ENCODE measurements at places on chromosomes 2 and 18.

GRCh38 chr2:19529677-19530076 lies 171.3 kb upstream of the OSR1 start:
- no peak for DNase-seq

- DNase-seq, result no peak
These were observed 943.3 kb upstream of the FANCL start for GRCh38 chr2:59184276-59185020.

DNA sequence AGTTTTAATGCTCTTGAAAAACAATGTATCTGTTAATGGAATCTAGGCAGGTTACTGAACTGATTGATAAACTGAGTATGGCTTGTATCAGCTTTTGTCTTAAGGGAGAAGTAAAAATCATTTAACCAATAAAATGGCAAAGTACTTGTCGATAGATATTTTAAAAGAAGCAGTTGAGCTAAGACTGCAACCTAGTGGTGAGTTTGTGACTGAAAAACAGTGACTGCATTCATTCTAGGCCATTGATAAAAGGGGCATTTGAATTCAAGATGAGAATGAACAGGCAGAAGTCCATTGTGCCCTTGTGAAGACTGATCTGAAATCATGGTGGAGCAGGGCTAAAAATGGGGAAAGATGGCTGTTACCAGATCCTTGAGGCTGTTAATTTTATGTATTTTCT lies 59.4 kb upstream of the MSTN start:
- DNase-seq, result no peak

- no peak for DNase-seq
These were observed 5.9 kb upstream of the ATP5MC3 start for GRCh38 chr2:175187378-175187777.

DNA sequence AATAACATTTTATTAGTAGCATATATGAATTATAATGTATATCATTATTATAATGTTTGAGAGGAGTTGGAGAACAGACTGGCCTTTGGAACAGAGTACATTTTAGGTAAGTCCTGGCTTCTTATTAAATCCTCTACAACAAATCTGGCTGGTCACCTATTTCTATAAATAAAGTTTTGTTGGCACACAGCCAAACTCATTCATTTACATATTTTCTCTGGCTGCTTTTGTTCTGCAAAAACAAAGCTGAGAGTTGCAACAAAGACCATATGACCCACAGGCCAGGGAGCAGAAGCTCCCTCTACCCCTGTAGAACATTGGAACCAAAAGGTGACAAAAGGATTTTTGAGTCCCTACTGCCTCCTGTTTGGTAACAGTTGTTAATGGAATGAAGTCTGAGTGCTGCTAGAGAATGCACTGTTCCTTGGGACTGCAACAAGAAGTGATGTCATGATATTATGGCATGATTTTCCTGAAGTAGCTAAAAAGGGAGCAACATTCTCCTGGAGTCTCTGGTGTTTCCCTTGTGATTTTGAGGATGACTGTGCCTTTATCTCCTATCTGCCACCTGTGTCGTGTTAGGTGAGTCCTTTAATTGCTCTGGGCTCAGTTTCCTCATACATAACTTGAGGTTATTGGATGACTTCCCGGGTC lies 22.0 kb upstream of the SP9 start:
- DNase-seq, result no peak

DNA sequence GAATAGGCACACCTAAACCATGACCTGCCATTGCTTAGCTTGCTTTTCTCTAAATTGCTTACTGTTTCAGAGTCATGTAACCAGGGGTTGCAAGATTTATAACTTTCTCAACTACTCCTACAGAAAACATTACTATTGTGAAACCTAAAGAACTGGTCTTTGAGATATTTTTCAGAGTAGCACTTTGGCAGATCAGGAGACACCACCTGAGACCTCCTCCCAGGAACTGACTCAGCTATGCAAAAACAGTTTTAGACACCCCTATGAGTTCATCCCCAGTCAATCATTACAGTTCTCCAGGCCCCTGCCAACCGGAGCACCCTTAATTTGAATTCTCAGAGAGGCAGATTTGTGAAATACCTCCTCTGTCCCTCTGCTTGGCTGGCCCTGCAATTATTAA lies 80.3 kb downstream of the MBOAT2 start:
- DNase-seq, result no peak

- DNase-seq, result no peak
These were observed 25.6 kb downstream of the ANKRD44 start for GRCh38 chr2:197284956-197285355.
